ENCODE measurements at places on chromosomes 12 and 14.
A peak's percentile ranks its signal among the peaks of the same experiment; 100 is the strongest.

GRCh38 chr14:52154992-52155650 lies 86.3 kb upstream of the NID2 start:
- DNase-seq = peak; percentile 65

GRCh38 chr12:55908726-55909512 lies 18.8 kb downstream of the PYM1 start:
- DNase-seq = no peak

- DNase-seq = no peak
Observed at GRCh38 chr12:118472940-118473339, 96.6 kb downstream of the SUDS3 start.

- DNase-seq = peak; percentile 81
Observed at GRCh38 chr14:49977126-49977841, 84.4 kb downstream of the ARF6 start.

- DNase-seq = no peak
Observed at GRCh38 chr12:93008044-93008778, 79.1 kb upstream of the EEA1 start.

GRCh38 chr12:95518944-95519343 lies 32.3 kb downstream of the USP44 start:
- DNase-seq = no peak

GRCh38 chr12:52903285-52903854 lies 1.5 kb downstream of the KRT8 start:
- DNase-seq = peak; percentile 77

DNA sequence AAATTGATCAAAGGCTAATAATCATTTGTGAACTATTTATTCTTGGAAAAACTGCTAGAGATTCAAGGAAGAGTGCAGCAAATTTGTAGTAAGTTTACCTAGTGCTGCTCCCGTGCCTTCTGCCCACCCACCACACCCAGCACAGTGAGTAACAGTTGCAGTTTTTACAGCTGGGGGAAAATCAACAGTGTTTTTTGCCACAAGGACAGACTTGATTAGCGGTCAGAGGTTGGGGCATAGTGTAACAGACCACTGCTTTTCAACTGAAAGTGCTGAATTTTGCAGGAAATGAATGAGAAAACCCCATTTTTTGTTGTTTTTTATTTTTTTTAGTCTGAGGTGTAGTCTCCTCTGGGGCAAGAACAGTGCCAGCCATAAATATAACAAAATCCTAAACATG lies 7.5 kb upstream of the KLRK1 start:
- no peak for DNase-seq

DNA sequence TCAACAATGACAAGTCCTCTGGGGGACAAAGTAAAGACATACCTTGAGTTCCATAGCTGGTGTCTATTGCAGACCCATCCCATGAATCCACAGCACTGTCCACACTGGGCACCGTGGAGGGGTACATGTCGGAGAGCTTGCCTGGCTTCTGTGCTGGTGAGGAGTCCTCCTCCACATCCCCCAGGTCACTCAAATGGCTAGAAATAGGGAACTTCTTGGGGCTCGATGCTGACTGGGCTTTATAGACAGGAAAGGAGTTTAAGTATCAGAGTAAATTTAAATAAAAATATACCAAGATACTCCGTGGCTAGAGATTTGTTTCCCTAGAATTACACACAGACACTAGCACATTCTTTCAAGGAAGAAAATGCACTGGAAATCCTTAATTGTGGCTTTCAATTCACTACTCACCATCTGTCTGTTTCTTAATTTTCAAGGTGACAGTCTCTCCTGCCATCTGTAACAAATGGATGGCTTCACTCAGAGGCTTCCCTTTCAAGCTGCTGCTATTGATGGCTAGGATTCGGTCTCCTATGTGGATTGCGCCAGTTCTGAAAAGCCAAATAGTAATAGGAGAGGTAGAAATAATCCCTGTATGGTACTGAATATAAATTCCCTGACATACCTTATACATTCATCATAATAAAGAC lies 90.1 kb downstream of the HELB start:
- DNase-seq = no peak

DNA sequence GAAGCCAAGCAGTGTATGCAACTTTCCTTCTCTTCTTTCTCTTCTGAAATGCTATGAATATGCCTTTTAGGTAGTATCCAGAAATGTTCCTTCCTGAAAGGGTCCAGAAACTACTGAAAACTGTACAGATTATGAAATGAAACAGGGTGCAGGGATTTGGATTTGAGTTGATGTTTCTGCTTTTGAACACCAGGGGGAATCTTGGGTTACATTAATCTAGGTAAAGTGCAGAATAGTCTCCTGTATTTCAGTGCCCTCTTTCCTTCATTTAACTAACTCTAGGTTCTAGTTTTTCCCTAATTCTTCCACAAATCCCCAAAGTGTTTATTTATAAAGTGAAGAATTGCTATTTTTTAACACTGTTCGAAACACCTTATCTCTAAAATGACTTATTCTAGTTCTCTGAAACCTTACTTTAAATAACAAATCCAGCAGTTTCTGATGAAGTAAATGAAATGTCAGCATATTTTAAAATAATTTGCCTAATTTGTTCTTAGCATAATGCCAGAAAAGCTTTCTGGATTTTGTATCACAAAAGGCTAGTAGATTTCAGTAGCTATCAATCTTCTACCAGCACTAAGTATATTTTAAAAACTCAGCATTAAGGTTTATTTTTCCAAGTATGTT lies 111.9 kb downstream of the LRRK2 start:
- DNase-seq = no peak

DNA sequence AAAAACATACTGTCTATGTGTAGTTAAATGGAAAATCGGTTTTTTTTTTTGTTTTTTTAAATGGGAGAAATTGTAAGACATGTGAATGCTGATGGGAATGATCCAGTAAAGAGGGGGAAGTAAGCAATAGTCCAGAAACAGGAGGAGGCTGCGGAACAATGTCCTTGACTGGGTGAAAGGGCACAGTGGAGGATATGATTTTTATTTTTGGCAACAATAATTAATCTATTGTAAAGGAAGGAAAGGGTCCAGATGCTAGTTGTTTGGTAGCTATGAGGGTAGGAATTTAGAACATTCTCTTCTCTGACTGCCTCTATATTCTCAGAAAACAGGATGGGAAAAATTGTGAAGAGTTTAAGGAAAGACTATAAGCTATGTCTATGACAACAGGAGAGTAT lies 76.6 kb downstream of the RPL10L start:
- DNase-seq = no peak

DNA sequence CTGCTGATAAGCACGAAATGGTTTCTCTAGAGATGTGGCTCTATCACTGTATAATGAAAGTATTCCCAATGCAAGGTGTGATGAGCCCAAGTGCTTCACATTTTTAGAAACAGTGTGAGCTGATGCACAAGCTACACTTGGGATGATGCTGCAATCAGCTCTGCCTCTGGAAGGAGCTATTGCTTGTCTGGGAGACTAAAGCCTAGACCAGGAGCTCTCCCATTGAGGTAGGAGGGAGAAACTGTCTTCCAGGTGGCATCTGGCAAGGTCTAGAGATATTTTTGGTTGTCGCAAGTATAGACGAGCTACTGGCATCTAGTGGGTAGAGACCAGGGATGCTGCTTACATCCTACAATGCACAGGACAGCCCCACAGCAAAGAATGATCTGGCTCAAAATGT lies 42.0 kb downstream of the HECTD4 start:
- no peak for DNase-seq

GRCh38 chr12:124509676-124510300 lies 57.6 kb downstream of the NCOR2 start:
- no peak for DNase-seq

- DNase-seq = no peak
Observed at GRCh38 chr14:68291820-68292219, 472.2 kb downstream of the RAD51B start.

DNA sequence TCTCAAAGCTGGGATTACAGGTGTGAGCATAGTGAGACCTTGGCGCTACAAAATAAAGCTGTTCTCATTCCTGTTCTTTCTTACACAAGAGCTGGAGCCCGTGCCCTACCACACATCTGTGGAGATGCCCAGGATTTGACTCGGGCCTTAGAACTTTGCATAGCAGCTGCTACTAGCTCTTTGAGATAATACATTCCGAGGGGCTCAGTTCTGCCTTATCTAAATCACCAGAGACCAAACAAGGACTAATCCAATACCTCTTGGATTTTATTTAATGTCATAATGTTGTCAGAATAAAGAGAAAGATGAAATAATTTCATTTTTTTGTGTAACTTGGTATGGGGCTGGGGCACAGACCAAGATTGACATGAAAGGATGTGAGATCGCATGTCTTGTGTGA lies 7.6 kb downstream of the PNP start:
- no peak for DNase-seq

GRCh38 chr12:25384893-25385248 lies 134.1 kb upstream of the KRAS start:
- DNase-seq = peak; percentile 63

GRCh38 chr12:1583421-1584078 lies 10.8 kb downstream of the FBXL14 start:
- DNase-seq = peak; percentile 91

- DNase-seq = peak; percentile 80
Observed at GRCh38 chr14:50531595-50532501, 521 bp downstream of the MAP4K5 start.

GRCh38 chr12:10170216-10170615 lies 1.7 kb downstream of the OLR1 start:
- DNase-seq = no peak

GRCh38 chr12:105355752-105356151 lies 25.3 kb downstream of the C12orf75 start:
- DNase-seq = no peak

DNA sequence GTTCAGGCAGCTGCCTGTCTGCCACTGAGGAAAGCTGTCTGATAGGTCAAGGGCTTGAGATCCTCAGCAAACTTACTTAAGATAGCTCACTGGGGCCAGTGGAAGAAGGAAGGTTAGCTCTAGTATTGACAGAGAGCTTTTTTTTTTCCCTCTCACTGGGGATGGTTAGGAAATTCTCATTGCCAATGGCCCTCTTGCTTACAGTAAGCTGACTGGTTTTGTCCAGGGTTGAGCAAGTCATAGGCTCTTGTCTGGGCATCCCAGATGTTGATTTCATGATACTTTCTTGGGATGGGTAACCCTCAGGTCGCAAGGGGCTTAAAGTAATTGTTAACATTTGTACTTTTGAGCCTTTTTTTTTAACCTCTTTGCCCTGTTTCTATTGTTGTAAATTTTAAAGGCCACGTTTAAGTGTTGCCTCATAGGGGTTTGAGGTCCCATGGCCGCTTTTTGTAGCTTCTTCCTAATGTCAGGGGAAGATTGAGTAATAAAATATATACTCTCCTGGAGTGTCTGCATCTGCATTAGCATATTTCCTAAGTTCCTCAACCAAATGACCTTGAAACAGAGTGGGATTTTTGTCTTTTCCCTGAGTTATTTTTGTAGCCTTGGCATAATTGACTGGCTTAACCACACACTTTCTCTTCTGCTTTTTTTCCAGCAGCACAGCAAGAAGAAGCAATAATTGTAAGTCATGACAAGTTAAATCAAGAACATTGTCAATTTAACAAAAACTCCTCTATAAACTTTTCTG lies 716.0 kb downstream of the LRFN5 start:
- no peak for DNase-seq

GRCh38 chr12:101361455-101361854 lies 46.1 kb downstream of the ARL1 start:
- DNase-seq = no peak

GRCh38 chr14:92647797-92648279 lies 100.6 kb downstream of the LGMN start:
- no peak for DNase-seq

All from activated CD4-positive, alpha-beta T cell treated with anti-CD3 and anti-CD28 coated beads, Interleukin-2, amount 10 ng/mL, durations not matched to agents 24 days and 14 days (primary cell).